GM04503 (cell line): ENCODE measurements at places on chromosomes 13 and 19.

GRCh38 chr13:39835253-39835652 lies 179.8 kb downstream of the COG6 start:
- no peak for DNase-seq

- DNase-seq = no peak
These were observed 128.7 kb downstream of the FGF14 start for GRCh38 chr13:102273111-102273510.

DNA sequence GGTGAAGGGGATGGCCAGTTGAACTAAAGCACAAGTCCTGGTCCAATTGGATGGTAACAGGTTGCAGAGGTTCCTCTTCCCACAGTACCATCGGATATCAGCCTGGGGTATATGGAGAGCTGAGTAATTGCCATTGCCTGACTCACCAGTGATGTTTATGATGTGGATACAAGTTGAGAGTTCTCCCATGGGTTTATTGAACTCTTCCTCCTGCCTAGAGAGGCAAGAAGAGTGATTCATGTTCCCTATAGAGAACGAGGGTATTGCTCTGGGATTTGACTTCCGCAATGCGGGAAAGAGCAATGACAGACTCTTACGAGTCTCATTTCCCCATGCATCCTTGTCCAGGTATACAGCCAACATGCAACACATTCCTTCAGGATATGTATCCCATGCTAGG lies 111.3 kb upstream of the PCDH9 start:
- no peak for DNase-seq

GRCh38 chr13:98691360-98691759 lies 61.1 kb downstream of the SLC15A1 start:
- DNase-seq = no peak
